ENCODE measurements at places on chromosomes 3 and 15. TPM values are rescaled to one million over a fixed set of nuclear protein-coding genes. Genes with fewer than 3 reads are reported as not detected.

The CCRL2 gene
- total RNA-seq = 2.8 TPM

The ANKRD63 gene
- total RNA-seq = not detected

The PARL gene
- total RNA-seq = 80.0 TPM

The CADM2 gene
- not detected for total RNA-seq

The LMAN1L gene
- total RNA-seq = 0.11 TPM
